ENCODE measurements at places on chromosomes 6 and 20. TPM values are rescaled to one million over a fixed set of nuclear protein-coding genes. Genes with fewer than 3 reads are reported as not detected.

GRCh38 chr6:21749754-21750153 is 156.2 kb downstream of the SOX4 start:
- no peaks in the 10 kb centered on the region for H3K27me3 ChIP-seq
- peaks cover 23% of the 10 kb centered on the region for H3K4me1 ChIP-seq
- no peak overlapping the region for H3K4me3 ChIP-seq
- no peak for DNase-seq
- H3K36me3 ChIP-seq: no peaks in the 10 kb centered on the region

DNA sequence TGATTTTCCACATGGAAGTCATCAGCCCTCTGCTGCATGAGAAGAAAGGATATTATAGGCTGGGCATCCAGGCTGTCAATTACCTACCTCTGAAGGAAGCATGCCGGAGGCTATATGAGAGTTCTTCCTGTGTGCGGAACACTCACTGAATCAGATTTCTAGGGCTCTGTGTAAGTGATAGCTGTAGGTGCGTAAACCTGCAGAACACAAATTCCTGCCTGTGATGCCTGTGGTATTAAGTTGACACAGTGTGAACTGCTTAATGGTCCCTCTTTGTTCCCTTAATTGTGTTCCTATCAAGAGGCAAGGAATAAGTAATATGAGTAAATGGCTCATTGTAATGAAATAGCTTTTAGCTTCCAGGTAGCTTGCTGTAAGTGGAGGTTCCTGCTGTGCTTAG is 103.3 kb downstream of the ANKS1A start:
- H3K36me3 ChIP-seq: no peaks in the 10 kb centered on the region
- DNase-seq: no peak
- H3K4me1 ChIP-seq: no peaks in the 10 kb centered on the region
- H3K27ac ChIP-seq: no peak overlapping the region
- H3K4me3 ChIP-seq: no peak overlapping the region

DNA sequence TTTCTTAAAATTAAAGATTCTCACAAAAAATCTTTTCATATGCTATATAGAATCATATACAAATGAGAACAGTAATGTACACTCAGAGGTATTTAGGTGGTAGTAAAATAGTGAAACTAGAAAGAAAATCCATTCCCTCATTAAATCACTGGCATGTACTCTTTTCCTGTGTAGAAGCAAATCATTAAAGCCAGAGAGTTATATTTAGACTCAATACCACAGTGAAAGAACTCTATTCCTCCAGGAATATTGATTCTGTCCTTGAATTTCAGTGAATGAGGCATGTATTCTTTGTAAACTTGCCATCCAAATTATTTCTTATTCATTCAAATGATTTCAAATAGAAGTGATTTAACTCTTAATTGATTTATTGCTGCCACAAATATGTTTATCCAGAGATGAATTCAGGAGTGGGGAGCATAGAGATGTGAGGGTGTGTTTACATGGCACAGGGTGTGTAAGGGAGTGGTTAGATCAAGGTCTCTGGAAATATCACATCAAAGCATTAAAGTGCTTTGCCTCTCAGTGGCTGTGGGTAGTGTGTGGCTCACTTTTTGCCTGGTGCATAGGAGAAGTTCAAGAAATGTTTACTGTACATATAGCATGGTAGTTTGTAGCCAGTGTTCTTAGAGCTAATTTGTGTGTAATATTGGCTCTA is 141.2 kb downstream of the FAM83B start:
- no peaks in the 10 kb centered on the region for H3K27me3 ChIP-seq
- no peaks in the 10 kb centered on the region for H3K36me3 ChIP-seq
- H3K4me3 ChIP-seq: no peak overlapping the region
- H3K4me1 ChIP-seq: peaks cover 6% of the 10 kb centered on the region

DNA sequence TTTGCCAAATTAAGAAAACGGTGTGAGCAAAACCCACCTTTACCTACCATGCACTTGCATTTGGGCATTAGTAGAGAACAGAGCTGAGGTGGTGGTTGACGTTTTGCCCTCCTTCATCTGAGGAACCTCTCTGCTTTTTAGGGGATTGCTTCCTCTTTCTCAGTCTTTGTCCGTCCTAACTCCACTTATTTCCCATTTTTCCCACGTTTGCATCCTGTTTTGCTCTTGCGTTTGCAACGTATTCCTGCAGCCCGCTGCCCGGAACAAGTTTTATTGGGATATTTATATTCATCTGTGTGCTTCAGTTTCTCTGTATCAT is 374 bp upstream of the SERINC1 start:
- H3K36me3 ChIP-seq: no peaks in the 10 kb centered on the region
- H3K4me1 ChIP-seq: peaks cover 23% of the 10 kb centered on the region
- H3K27ac ChIP-seq: peak overlapping the region; percentile 93
- DNase-seq: no peak
- no peaks in the 10 kb centered on the region for H3K27me3 ChIP-seq

DNA sequence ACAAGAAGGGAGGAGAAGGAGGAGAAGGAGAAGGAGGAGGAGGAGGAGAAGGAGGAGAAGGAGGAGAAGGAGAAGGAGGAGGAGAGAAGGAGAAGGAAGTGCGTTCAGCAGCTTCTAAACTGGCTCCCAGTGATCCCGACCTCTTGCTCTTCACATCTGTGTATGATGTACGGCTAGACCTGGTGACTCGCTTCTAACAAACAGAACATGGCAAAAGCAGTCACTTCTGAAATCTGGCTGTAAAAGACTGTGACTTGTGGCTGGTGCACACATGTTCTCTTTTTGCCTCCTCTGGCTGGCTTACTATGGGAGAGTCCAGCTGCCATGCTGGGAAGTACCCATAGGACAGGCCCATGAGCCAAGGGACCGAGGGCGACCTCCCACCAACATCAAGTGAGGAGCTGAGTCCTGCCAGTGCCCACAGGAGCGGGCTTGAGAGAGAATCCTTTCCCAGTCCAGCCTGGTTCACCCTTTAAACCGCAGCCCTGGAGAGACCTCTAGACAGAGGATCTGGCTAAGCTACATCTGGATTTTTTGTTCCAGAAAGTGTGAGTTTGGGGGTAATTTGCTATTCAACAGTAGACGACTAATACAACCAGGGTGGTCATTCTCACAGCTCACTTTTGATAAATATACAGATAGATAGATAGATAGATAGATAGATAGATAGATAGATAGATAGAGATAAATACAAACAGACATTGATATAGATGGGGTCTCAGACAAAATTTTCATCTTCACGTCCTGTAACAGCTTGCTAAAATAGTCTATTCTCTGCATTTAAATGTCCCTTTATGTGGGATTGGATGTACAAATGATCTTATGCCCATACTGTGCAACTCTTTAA is 42.3 kb downstream of the RPP40 start:
- no peaks in the 10 kb centered on the region for H3K4me1 ChIP-seq
- no peaks in the 10 kb centered on the region for H3K36me3 ChIP-seq
- no peaks in the 10 kb centered on the region for H3K27me3 ChIP-seq
- no peak for DNase-seq
- H3K27ac ChIP-seq: no peak overlapping the region

- H3K36me3 ChIP-seq: no peaks in the 10 kb centered on the region
- H3K4me1 ChIP-seq: peaks cover 20% of the 10 kb centered on the region
- no peak overlapping the region for H3K27ac ChIP-seq
- H3K27me3 ChIP-seq: peaks cover 100% of the 10 kb centered on the region
- peak overlapping the region; percentile 48 for H3K4me3 ChIP-seq
- peak; percentile 38 for DNase-seq
Observed at GRCh38 chr6:99613409-99613704, 6.7 kb downstream of the PRDM13 start.

GRCh38 chr20:59242714-59243626 is 57.4 kb upstream of the EDN3 start:
- H3K4me1 ChIP-seq: no peaks in the 10 kb centered on the region
- DNase-seq: no peak
- H3K27ac ChIP-seq: no peak overlapping the region

- peaks cover 3% of the 10 kb centered on the region for H3K4me1 ChIP-seq
- no peak overlapping the region for H3K27ac ChIP-seq
- no peaks in the 10 kb centered on the region for H3K27me3 ChIP-seq
- no peak overlapping the region for H3K4me3 ChIP-seq
- no peaks in the 10 kb centered on the region for H3K36me3 ChIP-seq
- no peak for DNase-seq
Observed at GRCh38 chr20:63664143-63664851, 6.2 kb downstream of the RTEL1 start.

- peak overlapping the region; percentile 0 for H3K27ac ChIP-seq
- H3K27me3 ChIP-seq: no peaks in the 10 kb centered on the region
- H3K4me1 ChIP-seq: no peaks in the 10 kb centered on the region
- no peak overlapping the region for H3K4me3 ChIP-seq
- no peaks in the 10 kb centered on the region for H3K36me3 ChIP-seq
Observed at GRCh38 chr20:47438464-47439381, 63.0 kb upstream of the NCOA3 start.

- H3K27me3 ChIP-seq: no peaks in the 10 kb centered on the region
- no peak overlapping the region for H3K27ac ChIP-seq
- H3K36me3 ChIP-seq: no peaks in the 10 kb centered on the region
- no peaks in the 10 kb centered on the region for H3K4me1 ChIP-seq
Observed at GRCh38 chr6:23566418-23566817, 559.6 kb upstream of the NRSN1 start.

DNA sequence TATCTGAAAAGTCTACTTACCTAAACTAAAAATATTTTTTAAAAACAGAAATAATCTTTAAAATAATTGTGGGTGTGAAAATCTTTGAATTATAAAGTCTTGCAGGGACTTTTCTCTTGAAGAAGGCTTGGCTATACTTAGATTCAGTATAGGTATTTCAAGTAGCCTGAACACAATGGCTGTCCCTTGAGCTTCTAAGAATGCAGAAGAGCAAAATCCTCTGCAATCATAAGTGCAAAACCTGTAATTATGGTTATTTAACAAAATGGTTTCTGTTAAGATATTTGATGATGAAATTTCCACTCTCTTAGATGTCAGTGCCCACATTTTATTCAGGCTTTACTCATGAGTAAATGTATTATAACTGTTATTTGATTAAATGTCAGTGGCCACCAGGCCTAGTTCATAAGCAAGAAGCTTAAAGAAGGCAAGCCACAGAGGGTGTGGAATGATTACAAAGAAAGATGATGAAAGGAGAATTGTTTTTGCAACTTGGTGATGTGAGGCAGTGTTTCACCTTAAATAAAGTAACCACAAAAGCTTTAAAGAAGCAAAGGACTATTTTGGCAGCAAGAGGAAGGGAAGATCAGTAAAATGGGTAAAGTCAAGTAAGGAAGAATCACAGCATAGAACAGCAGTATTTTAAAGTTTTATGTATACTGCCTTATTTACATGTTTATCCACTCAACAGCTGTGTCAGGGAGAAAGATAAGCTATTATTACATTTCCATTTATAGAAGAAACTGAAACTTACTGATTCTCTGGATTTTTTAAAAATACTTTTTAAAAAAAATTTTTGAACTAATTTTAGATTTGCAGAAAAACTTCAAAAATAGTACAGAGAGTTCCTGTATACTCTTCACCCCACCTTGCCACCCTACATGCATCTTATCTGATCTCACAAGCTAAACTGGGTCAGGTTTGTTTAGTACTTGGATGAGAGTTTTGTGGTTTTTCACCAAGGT is 351.2 kb upstream of the RUNX2 start:
- no peak for DNase-seq
- H3K27ac ChIP-seq: no peak overlapping the region
- H3K27me3 ChIP-seq: no peaks in the 10 kb centered on the region
- H3K4me3 ChIP-seq: no peak overlapping the region
- H3K4me1 ChIP-seq: no peaks in the 10 kb centered on the region

DNA sequence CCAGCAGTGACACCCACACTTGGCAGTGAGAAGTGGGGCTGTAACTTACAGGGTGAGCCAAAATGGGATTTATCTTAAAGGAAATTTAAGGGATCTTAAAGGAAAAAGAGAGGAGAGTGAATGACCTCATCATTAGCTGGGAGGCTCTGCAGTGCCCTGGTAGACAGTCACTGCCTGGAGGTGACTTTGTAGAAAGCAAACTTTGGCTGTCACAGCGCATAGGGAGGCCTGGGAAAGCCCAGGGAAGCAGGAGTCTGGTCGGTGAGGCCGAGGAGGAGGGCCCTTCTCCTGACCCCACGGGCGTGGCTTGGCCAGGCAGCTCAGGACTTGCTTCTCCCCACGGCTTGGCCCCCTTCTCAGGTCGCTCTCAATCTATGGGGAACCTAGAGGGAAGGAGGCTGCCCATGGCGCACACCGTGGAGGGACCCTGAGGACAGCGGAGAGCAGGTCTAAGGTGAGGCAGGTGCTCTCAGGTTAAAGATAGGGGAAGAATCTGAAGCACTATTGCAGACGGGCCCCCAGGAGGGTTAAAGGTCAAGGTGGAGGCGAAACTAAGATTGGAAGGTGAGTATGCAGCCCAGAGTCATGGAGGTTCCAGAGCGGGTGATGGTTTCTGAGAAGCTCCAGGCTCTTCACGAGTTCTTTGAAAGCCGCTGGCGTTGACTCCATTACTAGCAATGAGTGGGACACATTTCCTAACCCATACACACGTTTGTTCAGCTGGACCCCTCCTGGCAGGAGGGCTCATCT is 15.6 kb upstream of the RIPK1 start:
- H3K27me3 ChIP-seq: peaks cover 5% of the 10 kb centered on the region
- H3K27ac ChIP-seq: no peak overlapping the region
- no peak for DNase-seq
- no peak overlapping the region for H3K4me3 ChIP-seq
- no peaks in the 10 kb centered on the region for H3K36me3 ChIP-seq

GRCh38 chr6:106385530-106385929 is 25.0 kb downstream of the CRYBG1 start:
- H3K27ac ChIP-seq: no peak overlapping the region
- H3K4me3 ChIP-seq: no peak overlapping the region
- no peaks in the 10 kb centered on the region for H3K36me3 ChIP-seq
- no peaks in the 10 kb centered on the region for H3K27me3 ChIP-seq
- DNase-seq: no peak

GRCh38 chr20:17210387-17210786 is 16.5 kb upstream of the PCSK2 start:
- no peaks in the 10 kb centered on the region for H3K36me3 ChIP-seq
- no peak for DNase-seq
- H3K27me3 ChIP-seq: no peaks in the 10 kb centered on the region
- no peaks in the 10 kb centered on the region for H3K4me1 ChIP-seq
- H3K27ac ChIP-seq: no peak overlapping the region
- H3K4me3 ChIP-seq: no peak overlapping the region

DNA sequence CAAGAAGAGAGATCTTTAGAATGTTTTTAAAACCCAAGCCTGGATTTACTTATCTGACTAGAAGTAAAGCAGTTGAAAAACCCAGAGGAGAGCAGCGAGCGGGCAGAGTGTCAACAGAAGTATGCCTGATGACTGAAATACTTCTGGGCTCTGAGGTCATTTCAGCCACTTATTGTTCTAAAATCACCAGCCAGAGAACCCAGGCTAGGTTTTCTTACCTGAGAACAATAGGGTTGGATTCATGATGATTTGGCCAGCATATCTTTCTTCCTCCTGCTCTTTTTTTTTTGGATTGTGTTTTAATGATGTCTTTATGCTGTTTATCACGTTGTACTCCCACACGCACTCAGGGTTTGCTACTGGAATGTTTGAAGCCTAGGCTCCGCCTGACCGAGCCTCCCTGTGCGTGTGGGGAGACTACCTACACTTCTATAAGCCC is 63.0 kb upstream of the KIF25 start:
- peaks cover 70% of the 10 kb centered on the region for H3K4me1 ChIP-seq
- no peaks in the 10 kb centered on the region for H3K27me3 ChIP-seq
- DNase-seq: peak; percentile 31
- no peaks in the 10 kb centered on the region for H3K36me3 ChIP-seq
- peak overlapping the region; percentile 57 for H3K27ac ChIP-seq

- no peaks in the 10 kb centered on the region for H3K27me3 ChIP-seq
- H3K4me1 ChIP-seq: no peaks in the 10 kb centered on the region
- H3K4me3 ChIP-seq: no peak overlapping the region
- H3K36me3 ChIP-seq: no peaks in the 10 kb centered on the region
- H3K27ac ChIP-seq: no peak overlapping the region
Observed at GRCh38 chr6:126300735-126301134, 39.2 kb upstream of the CENPW start.

Gene BPIFB1
- total RNA-seq: not detected

Gene PROKR2
- not detected for total RNA-seq

Gene BPIFB4
- not detected for total RNA-seq

Gene ETV7
- total RNA-seq: 4.2 TPM

Gene STMND1
- not detected for total RNA-seq

Gene UST
- 7.8 TPM for total RNA-seq

Gene BHLHE23
- not detected for total RNA-seq

All from transverse colon (tissue), 4 donors.